Pancreas (tissue), 10 donors: ENCODE measurements at places on chromosomes 13 and 19. TPM values are rescaled to one million over a fixed set of nuclear protein-coding genes. Genes with fewer than 3 reads are reported as not detected.
A peak's percentile ranks its signal among the peaks of the same experiment; 100 is the strongest.

TEX29 gene
- total RNA-seq = not detected

DNA sequence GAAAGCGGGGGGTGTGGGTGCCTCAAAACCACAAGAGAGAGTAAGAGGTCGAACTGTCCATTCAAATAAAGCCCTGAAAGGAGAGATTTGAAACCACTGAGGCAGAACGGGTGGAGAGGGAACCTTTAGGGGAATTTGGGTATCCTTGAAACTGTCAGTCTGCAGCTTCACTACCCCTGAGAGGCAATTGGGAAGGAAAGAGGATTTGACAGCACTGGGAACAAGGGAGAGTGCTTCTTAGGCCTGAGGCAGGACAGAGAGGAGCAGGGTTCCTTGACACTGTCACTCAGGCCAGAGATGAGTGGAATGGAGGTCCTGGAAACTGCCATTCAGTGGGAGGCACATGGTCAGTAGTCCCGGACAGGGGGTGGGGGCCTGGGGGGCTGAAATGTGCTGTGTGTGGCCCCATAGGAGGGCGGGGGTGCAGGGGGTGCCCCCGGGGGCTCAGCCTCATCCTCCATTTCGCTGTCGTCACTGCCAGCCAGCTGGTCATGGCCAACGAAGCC, 5.0 kb downstream of the GFY start:
- DNase-seq = no peak

TMEM238 gene
- total RNA-seq = 21.1 TPM

ANGPTL4 gene
- 13.5 TPM for total RNA-seq

GRCh38 chr19:45615795-45616703, 14.0 kb upstream of the GPR4 start:
- peak; percentile 98 for DNase-seq

C13orf42 gene
- total RNA-seq = not detected
